ENCODE measurements at places on chromosomes 7 and 10.

DNA sequence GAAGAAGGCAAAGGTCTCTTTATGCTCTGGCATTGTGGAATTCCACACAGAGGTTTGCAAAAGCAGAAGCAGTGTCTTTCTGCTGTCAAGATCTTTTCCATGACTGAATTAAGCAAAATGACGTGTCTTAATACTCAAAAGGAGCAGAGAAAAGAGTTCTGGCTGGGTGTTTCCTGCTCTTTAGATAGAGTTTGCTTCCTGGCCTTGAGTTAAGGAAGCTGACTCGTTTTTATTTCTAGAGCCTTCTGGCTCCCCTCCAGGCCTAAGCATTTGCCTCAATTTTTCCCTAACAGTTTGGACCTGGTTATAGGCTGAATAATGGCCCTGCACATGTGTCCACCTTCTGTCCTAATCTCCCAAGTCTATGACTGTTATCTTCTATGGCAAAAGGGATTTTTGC is 21.6 kb downstream of the TAS2R41 start:
- no peak for DNase-seq

- peak; percentile 62 for DNase-seq
Observed at GRCh38 chr10:73956476-73957359, 41.2 kb upstream of the VCL start.

DNA sequence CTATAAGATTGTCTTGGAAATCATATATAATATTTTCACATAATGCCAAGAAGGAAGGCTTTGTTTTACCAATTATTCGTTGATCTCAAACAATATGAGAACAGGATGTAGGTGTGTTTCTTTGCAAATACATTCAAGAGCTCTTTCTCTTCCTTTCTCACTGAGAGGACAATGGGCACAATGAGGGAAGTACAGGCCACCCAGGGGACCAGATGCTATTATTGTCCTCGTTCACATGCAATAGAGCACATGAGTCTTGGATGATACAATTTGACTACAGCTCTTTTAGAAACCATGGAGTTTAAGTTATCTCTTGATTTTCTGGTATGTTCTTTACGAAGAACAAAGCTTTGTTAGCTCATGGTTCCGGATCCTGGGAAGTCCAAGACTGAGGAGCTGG is 323.7 kb upstream of the KLF6 start:
- no peak for DNase-seq

- peak; percentile 76 for DNase-seq
Observed at GRCh38 chr10:49534670-49535381, 4.1 kb downstream of the ERCC6 start.

GRCh38 chr10:101879456-101880231 is 36.0 kb upstream of the KCNIP2 start:
- DNase-seq, result no peak

DNA sequence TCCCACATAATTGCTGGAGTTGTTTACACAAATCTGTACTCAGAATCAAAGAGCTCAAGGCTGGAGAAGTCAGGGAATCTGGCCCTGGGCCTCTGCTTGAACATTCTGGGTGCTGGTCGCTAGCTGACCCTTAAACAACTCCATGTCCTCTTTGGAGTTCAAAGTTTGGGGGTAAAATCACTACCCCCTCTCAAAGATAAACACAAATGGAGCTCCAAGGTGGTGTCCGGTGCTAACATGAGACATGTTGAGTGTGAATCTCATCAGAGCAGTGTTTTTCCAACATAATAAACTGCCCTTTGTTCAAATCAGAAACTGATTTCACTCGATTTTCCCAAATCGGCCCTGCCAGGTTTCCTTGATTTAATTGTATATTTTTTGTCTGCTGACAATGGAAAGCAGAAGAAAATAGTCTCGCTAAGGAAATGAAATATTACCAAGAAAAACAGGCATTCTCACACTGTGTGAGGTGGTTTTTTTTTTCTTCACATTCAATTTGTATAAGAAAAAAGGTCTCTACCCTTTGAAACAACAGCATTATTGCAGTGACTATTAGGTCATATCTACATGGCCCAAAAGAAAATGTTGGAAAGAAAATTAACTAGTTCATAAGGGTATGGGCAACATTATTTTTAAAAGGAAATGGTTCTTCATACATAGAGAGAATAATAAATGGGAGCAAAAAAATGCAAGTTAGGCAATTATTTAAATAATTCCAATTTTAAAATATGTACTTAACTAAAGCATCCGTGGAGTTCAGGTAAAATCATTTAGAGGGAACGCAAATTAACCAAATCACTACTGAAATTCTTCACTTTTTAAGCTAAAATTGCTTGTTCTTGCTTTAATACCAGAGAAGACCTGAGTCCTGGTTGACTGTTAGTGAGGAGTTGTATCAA is 56.1 kb upstream of the CAPZA2 start:
- DNase-seq, result no peak

- peak; percentile 80 for DNase-seq
Observed at GRCh38 chr7:100642534-100642907, 1.2 kb upstream of the TFR2 start.

Measured in GM13977 (cell line).